Suprapubic skin (tissue), 4 donors: ENCODE measurements at places on chromosomes 12 and 14.

GRCh38 chr14:24234095-24235005 lies 1.6 kb downstream of the GMPR2 start:
- no peak for DNase-seq

GRCh38 chr12:12693111-12693671 lies 2.8 kb downstream of the GPR19 start:
- no peak for DNase-seq

- DNase-seq = no peak
Observed at GRCh38 chr14:102993523-102993922, 63.8 kb downstream of the CDC42BPB start.

DNA sequence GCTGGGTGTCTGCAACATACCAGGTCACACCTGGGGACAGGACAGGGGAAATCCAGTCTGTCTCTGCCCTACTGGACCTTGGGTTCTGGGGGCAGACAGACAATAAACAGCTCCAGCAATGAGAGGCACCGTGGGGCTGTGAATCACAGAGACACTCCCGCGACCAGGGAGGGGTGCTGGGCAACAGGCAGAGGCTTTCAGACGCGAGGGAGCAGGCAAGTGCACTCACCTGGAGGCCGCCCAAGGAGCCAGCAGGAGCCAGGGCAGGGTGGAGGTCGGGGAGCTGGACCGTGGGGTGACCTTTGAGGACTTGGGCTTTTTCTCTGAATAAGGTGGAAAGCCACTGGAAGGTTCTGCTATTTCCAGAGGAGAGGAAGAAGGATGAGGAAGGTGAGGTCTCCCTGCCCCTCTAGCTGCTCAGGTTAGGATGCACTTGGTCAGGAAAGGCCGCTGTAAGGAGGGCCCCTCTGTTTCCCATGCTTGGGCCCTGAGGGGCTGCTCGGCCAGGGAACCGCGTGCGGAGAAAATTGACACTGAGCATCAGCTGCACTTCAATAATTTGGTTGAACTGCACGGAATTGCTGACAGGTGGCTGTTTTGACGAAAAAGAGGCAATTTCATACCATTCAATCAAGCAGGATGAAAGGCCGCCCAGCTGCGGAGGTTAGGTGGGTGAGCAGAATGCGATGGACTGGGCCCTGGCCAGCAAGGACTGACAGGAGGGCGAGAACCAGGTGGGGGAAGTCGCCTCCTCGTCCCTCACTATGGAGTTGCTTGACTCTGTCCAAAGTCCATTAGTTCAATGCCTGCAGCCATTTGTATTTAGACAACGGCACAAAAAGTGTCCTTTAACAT lies 42.2 kb downstream of the JAG2 start:
- no peak for DNase-seq

DNA sequence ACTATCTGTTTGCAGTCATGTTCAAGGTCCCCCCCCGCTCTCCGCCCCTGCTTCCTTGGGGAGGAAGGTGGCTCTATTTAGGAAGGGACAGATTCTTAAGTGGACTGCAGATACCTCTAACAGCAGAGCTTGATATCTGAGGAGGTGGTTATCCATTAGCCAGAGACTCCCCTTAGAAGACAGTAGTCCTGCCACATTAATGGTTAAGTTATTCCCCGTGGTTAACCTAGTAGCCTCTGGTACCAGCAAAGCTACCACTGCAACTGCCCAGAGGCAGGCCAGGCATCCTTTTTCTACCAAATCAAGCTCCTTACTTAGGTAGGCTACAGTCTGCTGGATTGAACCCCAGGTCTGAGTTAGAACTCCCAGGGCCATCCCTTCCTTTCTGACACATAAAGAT lies 162.1 kb upstream of the AVPR1A start:
- DNase-seq = no peak

GRCh38 chr12:13004986-13005385 lies 4.9 kb upstream of the HEBP1 start:
- no peak for DNase-seq

DNA sequence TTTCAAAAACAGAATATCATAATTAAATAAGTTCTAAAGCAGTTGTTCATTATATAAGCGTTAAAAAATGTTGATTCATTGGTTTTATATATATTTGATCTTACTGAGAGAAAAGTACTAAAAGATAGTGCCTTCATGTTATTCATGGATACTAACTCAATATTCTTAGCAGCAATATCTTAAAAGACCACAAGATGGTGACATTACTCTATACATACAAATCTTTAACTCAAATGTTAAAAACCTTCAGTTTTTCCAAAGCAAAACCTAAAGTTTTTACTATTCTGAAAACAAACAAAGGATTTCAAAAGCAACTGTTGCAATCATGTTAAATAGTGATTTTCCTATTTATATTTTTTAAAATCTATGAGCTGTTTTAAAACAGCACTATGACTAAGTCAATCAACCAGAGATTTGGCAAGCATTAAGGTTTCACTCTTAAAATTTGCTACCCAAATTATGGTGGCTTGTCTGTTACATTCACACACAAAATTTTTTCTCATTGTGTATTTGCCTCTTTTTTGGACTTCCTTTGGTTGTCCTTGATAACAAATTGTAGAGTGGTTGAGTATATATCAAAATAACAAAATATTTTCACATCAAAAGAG lies 50.1 kb upstream of the RERGL start:
- DNase-seq = no peak

DNA sequence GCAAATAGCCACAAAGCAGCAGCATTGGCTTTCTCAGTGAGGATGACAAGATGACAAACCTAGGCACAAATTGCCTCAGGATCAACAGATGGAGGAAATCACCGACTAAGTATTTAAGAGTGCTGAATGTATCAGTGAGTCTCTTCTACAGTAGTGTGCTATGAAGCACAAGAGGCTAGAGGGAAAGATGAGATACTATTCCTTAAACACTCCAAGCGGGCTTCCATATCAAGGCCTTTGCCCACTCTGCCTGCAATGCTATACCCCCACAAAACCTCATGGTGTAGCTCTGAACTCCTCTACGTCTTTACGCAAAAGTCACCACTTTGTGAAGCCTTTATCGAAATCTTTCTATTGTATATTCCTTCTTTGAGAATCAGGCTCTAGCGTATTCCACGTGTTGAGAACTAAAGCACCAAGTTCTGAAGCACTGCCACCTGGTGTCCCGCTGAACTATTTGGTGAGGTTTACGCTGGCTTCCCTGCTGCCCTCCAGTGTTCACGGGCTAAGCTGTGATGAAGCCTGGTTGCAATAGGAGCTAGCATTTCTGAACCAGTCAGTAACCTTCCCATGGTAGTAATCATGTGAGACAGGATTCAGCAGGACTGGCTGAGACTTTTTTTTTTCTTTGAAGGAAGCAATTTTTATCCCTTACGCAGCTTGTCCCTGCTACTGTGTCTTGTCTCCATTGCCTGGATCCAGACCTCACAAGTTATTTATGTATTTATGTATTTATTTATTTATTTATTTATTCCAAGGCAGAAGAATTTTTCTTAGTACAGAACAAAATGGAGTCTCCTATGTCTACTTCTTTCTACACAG lies 426.5 kb upstream of the OR4E1 start:
- DNase-seq = peak; percentile 83

GRCh38 chr14:70622111-70622712 lies 19.5 kb upstream of the TTC9 start:
- no peak for DNase-seq

DNA sequence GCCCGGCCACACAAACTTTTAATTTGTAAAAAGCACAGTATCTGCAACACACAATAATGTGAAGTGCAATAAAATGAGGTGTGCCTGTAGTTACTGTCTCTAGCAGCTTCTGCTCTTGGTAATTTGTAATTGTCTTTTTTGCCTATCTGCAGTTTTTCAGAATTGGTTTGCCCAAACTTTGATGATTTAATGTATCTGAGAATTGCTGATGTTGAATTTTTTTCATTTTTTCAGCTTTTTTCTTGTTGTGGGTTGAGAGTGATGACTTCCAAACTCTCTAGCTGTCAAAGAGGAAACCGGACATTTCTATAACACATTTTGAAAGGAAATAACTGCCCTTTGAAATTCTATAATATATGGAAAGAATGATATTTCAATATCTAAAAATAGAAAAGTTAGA lies 236.9 kb downstream of the RERGL start:
- no peak for DNase-seq

- no peak for DNase-seq
Observed at GRCh38 chr14:31592631-31593030, 31.4 kb downstream of the NUBPL start.

DNA sequence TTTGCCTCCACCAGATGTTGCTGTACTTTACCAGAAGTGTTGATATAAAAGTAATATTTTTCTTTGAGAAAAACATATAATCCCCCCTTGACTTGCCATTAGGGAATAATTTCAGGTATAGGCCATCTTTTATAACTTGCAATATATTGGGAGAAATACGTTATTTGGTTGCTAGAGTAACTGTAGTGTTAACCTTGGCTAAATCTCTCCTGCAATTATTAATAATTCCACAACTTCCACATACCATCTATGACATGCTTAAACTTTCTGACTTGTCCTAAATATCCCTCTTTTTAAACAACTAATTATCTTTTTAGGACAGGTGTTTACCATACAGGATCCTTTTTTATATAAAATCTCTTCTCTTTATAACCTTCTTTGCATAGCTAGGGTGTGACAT lies 1048.2 kb downstream of the SLC16A7 start:
- no peak for DNase-seq

GRCh38 chr14:101364503-101365328 lies 196.6 kb upstream of the DIO3 start:
- DNase-seq = peak; percentile 91

GRCh38 chr14:94541234-94541975 lies 19.8 kb upstream of the SERPINA4 start:
- DNase-seq = no peak

DNA sequence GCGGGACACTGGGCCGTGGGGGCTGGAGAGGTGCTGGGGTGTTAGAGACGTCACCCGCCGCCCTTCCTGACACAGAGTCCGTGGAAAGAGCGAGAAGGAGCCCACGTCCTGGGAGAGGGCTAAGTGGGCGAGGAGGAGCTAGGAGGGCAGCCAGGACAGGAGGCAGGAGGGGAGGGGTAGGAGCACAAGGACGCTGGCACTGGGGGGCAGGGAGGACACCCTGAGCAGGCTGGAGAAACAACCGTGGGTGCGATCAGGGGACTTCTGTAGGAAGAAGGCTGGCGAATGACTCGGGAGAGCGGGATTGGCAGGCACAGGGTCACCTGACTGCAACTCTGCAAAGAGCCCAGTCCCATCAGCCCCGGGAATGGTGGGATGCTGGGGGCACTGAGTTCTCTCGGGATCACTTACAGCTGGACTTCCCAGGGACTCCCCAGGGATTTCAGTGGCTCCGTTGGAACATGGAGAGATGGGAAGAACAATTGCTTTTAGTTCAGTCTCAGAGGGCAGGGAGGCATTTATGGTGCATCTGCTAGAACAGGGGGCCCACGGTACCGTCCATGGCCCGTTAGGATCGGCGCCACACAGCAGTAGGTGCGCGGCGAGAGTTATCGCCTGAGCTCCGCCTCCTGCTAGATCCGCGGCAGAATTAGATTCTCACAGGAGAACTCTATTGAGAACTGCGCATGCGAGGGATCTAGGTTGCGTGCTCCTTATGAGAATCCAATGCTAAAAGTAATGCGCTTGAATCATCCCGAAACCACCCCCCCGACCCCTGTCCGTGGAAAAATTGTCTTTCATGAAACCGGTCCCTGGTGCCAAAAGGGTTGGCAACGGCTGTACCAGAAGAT lies 24.3 kb downstream of the UBR7 start:
- no peak for DNase-seq

DNA sequence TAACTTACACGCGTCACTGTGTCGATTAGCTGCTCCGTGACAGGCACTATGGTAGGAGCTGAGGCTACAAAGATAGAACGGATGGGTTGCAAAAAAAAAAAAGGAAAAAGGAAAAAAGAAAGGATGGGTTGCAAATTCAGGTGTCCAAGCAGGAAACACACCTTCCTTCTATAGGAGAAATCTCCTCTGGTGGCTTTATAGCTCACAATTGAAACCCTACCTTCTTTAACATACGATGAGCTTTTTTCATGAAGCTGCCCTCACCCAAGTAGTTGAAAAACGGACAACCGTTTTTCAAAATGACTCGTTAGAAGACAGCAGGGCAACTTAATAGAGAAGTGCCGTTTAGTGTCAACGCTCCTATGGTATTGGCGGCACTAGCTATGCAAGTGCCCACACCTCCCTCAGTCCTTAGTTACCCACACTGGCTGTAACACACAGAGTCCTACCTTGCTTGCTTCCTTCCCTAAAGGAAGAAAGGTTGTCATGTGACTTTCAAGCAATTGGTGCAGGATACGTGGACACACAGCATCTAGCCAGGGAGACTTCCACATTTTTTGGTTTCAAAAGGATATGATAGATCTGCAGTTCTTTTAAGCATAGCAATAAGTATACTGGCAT lies 682 bp upstream of the TRIP11 start:
- no peak for DNase-seq

GRCh38 chr12:66956300-66956699 lies 277.4 kb upstream of the GRIP1 start:
- no peak for DNase-seq

DNA sequence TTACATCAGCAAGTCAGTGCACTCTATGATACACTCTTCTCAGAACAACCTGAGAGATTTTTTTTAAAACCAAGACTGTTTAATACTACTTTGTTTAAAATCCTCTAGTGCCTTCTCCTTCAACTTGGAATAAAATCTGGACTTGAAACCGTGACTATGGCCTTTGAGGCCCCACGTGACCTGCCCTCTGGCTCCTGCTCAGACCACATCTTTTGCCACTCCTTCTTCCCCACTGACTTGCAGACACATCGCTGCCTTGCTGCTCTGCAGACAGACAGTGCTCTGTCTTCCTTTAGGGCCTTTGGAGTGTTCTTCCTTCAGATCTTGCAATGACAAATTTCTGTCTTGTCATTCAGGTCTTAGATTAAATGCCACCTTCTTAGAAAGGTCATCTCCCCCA lies 48.5 kb downstream of the TTC8 start:
- no peak for DNase-seq

GRCh38 chr12:38628288-38628687 lies 277.1 kb downstream of the CPNE8 start:
- DNase-seq = no peak

DNA sequence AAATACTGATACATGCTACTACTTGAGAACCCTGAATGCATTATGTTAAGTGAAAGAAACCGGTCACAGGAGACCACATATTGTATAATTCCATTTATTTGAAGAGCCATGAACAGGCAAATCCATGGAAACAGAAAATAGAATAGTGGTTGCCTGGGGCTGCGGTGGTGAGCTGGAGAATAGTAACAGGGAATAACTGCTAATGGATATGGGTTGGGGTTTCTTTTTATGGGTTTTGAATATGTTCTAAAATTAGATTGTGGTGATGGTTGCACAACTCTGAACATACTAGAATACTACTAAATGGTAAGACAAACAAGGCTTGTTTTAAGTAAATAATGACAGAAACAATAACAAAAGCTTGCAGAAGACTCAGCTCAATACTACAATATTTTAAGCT lies 293.0 kb downstream of the BTG1 start:
- DNase-seq = no peak

DNA sequence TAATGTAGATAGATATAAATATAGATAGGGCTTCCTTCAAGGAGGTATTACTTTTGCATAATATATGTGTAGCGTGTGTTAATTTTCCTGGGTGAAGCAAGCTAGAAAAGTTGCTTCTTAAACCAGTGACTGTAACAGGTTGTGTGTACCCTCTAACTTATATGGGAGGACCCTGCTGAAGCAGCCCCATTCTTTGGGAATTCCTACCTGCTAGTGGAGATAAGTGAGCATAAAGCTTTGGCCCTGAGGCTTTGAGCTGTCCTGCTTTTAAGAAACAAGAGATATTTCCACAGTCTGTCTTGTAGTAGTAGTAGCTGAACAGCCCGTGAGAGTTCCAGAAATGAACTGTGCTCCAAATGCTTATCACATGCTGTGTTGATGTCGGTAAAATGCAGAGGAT lies 8.6 kb downstream of the RMST start:
- no peak for DNase-seq
